Thoracic aorta (tissue), 2 donors: ENCODE measurements at places on chromosomes 4 and X. TPM values are rescaled to one million over a fixed set of nuclear protein-coding genes. Genes with fewer than 3 reads are reported as not detected.

GRCh38 chr4:87949961-87950360 is 25.6 kb upstream of the SPP1 start:
- no peaks in the 10 kb centered on the region for H3K36me3 ChIP-seq
- no peak overlapping the region for H3K4me3 ChIP-seq
- no peaks in the 10 kb centered on the region for H3K27me3 ChIP-seq
- H3K27ac ChIP-seq, result no peak overlapping the region

The XIAP gene
- total RNA-seq, result 18.3 TPM

The SLC34A2 gene
- not detected for total RNA-seq

GRCh38 chrX:65821721-65822496 is 154.5 kb downstream of the MSN start:
- no peaks in the 10 kb centered on the region for H3K4me1 ChIP-seq
- no peak overlapping the region for H3K27ac ChIP-seq
- H3K36me3 ChIP-seq, result no peaks in the 10 kb centered on the region
- H3K27me3 ChIP-seq, result no peaks in the 10 kb centered on the region

DNA sequence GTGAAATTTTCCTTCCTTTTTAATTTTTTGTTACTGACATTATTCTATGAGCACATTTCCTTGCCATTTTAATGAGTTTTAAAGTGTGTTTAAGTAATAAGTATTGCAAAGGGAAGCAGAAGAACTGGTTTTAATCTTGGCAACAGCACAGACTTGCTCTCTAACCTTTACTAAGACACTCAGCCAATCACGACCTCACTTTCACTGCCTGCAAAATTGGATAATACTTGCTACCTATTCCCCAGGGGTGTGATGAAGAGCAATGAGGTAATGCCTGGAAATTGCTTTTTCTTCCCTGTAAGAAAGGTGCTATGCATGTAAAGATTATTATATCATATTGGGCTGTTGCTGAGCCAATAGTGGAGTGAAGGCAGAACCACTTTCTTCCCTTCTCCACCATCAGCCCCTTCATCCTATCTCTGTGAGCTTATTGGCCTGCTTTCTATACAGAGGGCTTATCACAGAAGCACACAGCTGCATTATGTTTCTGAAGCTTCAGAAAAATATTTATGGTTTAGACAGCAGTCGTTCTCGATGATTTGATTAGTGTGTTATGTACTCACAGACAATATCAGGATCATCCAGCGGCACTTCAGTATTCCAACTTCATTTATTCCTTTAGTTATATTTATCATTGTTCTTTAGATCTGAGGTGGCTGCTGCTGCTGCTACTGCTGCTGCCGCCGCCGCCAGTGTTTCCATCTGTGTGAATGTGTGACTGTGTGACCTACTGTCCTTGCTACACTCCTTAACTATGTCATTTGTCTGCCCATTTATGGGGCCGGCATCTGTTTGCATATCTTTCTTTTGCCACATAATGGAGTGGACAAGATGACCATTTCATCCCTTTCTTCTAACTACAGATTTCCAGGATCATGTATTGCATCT is 255.1 kb downstream of the C4orf33 start:
- no peak overlapping the region for H3K4me3 ChIP-seq
- H3K27ac ChIP-seq, result no peak overlapping the region
- H3K4me1 ChIP-seq, result peaks cover 11% of the 10 kb centered on the region
- no peaks in the 10 kb centered on the region for H3K36me3 ChIP-seq
- no peaks in the 10 kb centered on the region for H3K27me3 ChIP-seq

The UGT2A3 gene
- total RNA-seq, result not detected

- no peaks in the 10 kb centered on the region for H3K36me3 ChIP-seq
- peak overlapping the region; percentile 5 for H3K4me3 ChIP-seq
- DNase-seq, result no peak
- H3K27me3 ChIP-seq, result no peaks in the 10 kb centered on the region
These were observed 34.7 kb downstream of the FGF2 start for GRCh38 chr4:122861172-122861943.

DNA sequence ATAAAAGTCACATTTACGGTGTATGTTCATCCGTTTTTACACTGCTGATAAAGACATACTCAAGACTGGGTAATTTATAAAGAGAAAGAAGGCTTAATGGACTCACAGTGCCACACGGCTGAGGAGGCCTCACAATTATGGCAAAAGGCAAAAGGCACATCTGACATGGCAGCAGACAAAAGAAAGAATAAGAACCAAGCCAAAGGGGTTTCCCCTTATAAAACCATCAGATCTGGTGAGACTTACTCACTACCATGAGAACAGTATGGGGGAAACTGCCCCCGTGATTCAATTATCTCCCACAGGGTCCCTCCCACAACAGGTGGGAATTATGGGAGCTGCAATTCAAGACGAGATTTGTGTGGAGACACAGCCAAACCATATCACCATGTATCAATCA is 7.3 kb upstream of the GUCY1B1 start:
- no peaks in the 10 kb centered on the region for H3K27me3 ChIP-seq
- DNase-seq, result no peak
- H3K4me1 ChIP-seq, result no peaks in the 10 kb centered on the region
- no peak overlapping the region for H3K4me3 ChIP-seq
- no peaks in the 10 kb centered on the region for H3K36me3 ChIP-seq

DNA sequence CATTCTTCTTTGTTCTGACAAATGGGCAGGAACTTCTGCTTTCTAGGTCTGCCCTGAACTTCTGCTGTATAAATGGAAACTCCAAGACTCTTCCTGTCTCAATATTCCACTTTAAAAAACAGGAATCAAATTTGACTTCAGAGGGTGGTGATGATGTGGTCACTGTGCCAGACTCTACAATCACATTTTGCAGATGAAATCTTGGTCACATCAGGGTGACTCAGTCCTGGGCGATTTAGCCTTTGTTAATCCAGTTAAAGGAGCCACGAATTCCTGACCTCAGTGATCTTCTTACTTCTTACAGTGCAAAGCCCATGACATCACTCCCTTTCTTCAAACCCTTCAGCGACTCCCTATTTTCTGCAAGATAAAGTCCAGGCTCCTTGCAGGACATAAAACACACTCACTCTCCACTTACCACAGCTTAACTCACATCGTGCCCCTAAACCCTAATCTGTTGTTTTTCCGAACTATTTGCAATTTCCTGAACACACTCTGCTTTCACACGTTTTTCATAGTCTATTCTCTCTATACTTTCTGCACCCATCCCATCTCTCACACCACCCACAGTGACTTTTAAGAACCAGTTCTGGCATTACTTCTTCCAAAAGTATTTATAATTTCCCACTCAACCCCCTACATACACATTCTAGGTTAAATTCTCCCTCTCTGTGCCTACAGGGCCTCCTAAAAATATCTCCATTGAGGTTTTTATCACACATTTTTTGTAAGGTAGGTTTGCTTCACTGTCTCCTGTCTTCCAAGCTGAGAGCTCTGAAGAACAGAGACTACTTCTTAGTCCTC is 11.1 kb downstream of the GASK1B start:
- peak overlapping the region; percentile 93 for H3K27ac ChIP-seq
- H3K4me1 ChIP-seq, result peaks cover 90% of the 10 kb centered on the region
- peak; percentile 48 for DNase-seq
- peak overlapping the region; percentile 18 for H3K4me3 ChIP-seq
- H3K27me3 ChIP-seq, result no peaks in the 10 kb centered on the region
- H3K36me3 ChIP-seq, result no peaks in the 10 kb centered on the region

DNA sequence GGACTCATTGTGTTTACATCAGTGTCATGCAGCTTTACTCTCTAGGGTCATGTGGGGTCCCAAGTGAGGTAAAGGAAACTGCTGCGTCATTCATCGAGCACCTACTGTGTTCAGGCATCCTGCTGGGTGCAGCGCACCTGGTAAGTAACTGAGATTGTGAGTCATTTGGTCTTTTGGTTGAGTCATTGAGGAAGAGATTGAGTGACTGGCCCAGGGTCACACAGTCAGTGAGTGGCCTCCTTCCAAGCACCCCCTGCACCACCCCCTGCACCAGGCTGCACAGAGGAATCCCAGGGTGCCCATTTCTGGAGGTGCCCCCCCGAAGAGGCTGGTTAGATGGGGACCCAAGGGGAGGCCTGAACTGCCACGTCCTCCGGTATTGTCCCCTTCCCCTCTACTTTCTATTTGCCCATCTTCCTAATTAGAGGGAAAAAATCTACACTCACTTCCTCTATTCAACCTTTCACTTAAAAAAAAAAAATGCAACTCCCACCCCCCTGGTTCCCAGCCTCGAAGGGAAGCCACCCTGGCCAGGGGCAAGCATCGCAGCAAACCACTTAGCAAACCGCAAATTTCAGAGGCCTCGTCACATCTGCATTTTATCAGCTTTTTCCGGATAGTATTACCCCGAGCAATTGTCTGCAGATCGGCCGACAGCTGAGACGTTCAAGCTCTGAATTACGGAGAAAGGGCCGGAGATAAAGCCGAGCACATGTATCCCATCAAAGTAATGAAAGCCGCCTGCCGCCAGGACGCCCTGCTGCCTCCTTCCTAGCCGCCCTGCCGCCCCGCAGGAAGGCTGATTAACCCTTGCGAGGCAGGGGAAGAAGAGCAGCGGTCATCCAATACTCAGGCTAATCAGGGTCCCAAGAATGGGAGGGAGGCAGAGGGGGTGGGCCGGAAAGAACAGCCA is 96.3 kb upstream of the MSX1 start:
- no peaks in the 10 kb centered on the region for H3K4me1 ChIP-seq
- no peak overlapping the region for H3K27ac ChIP-seq
- no peak overlapping the region for H3K4me3 ChIP-seq
- no peak for DNase-seq

The ABLIM2 gene
- total RNA-seq, result 28.6 TPM

DNA sequence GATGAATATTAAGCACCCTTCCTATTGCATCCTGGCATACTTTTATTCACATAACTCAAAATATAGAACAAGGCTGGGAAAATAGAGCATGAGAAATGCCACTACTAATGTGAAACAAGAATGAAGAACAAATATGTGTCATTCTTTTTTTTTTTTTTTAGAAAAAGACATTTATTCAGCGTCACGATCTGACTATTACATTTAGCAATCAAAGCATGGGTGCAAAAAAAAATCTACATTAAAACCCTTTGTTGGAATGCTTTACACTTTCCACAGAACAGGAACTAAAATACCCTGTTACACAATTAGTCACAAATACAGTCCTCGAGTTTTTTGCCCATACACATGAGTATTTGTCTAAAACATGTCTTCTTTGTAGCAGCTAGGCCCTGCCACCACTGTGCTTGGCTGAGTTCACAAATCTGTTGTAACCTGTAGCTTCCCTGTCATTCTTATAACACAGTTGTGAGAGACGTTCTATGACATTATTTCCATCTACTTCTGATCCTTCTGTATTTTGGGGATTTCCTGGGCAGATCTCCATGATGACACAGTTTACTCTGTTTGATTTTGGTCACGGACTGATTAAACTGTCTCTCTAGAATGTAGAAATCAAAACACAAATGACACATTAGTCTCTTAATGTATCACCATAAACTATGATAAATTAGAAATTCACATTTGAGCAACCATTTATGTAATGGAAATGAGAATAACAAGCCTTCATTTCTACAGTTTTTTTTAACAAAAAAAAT is 9.4 kb upstream of the TET2 start:
- H3K27me3 ChIP-seq, result no peaks in the 10 kb centered on the region
- H3K4me3 ChIP-seq, result no peak overlapping the region
- H3K4me1 ChIP-seq, result no peaks in the 10 kb centered on the region
- DNase-seq, result no peak

The CXCL13 gene
- total RNA-seq, result not detected

The PAGE4 gene
- total RNA-seq, result not detected

The NWD2 gene
- total RNA-seq, result not detected

The TSPAN6 gene
- 13.0 TPM for total RNA-seq

GRCh38 chrX:106286053-106286650 is 118.0 kb downstream of the PWWP3B start:
- H3K27ac ChIP-seq, result no peak overlapping the region
- H3K4me3 ChIP-seq, result no peak overlapping the region
- DNase-seq, result no peak

DNA sequence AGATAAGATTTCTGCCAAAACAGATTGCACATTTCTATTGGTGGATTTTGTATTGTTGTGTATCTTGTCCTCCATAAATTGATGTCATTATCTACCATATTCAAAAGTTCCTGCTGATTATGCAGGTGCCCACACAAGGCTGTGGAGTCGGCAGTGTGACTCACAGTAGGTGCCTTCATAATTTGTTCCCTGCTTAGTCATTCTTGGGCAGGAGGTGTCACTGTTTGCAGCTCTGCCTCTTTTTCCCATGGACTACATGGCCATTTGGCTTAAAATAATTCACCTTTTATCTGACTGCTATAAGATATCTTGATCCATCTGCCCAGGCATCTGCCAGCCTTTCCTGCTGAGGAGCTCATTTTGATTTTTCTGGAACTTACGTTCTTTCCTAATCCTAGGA is 33.6 kb upstream of the ENPEP start:
- H3K36me3 ChIP-seq, result no peaks in the 10 kb centered on the region
- H3K4me3 ChIP-seq, result no peak overlapping the region
- no peaks in the 10 kb centered on the region for H3K4me1 ChIP-seq
- DNase-seq, result no peak
- H3K27ac ChIP-seq, result no peak overlapping the region

- peaks cover 7% of the 10 kb centered on the region for H3K4me1 ChIP-seq
- no peak for DNase-seq
- no peaks in the 10 kb centered on the region for H3K27me3 ChIP-seq
- no peak overlapping the region for H3K4me3 ChIP-seq
These were observed 25.4 kb downstream of the NSD2 start for GRCh38 chr4:1896658-1896991.

GRCh38 chrX:15206306-15206705 is 63.6 kb downstream of the ASB9 start:
- H3K27me3 ChIP-seq, result no peaks in the 10 kb centered on the region
- no peak for DNase-seq
- no peaks in the 10 kb centered on the region for H3K4me1 ChIP-seq

The PLCXD1 gene
- 29.0 TPM for total RNA-seq

GRCh38 chr4:99102634-99103033 is 14.0 kb upstream of the ADH5 start:
- H3K27ac ChIP-seq, result no peak overlapping the region
- H3K4me3 ChIP-seq, result no peak overlapping the region
- H3K4me1 ChIP-seq, result no peaks in the 10 kb centered on the region
- H3K36me3 ChIP-seq, result no peaks in the 10 kb centered on the region
- no peaks in the 10 kb centered on the region for H3K27me3 ChIP-seq

The SH2D1A gene
- total RNA-seq, result 0.71 TPM
